Osteoblast (primary cell): ENCODE measurements at places on chromosomes 7 and 10. TPM values are rescaled to one million over a fixed set of nuclear protein-coding genes. Genes with fewer than 3 reads are reported as not detected.

GRCh38 chr10:29102233-29102632 lies 186.6 kb upstream of the LYZL1 start:
- DNase-seq, result no peak

DNA sequence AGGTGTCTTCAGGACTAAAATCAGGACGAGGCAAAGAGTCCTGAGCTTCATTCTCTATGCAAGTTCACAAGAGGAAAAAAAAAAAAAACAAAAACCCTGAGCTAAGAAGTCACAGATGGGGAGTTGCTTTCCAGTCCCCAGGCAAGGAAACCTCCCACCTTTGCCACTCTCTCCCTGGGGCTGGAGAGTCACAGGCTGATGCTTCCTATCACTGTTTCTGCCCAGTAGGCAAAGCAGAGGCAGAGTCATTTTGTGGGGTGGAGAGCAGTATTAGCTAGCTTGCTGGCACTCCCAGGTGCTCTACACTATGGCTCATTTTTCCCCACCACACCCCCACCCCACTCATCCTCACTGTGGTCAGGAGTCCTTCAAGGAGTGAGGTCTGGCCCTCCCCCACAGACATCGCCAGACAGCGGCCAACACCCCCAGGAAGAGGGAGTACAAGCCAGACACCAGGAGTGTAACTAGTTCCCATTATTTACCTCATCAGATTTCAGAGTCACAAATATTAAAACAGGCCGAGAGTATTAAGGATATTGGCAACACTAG lies 34.6 kb upstream of the UNC5B start:
- no peak for DNase-seq

CLCN1 gene
- under 0.01 TPM in 2 replicates for total RNA-seq

LIPF gene
- not detected in 2 replicates for total RNA-seq

- peak; percentile 58 for DNase-seq
These were observed 53.6 kb upstream of the AGR3 start for GRCh38 chr7:16935341-16935735.

GTF2I gene
- 143 and 153 TPM in 2 replicates for total RNA-seq

- DNase-seq, result no peak
These were observed 389.4 kb upstream of the AUTS2 start for GRCh38 chr7:69208848-69209247.

- DNase-seq, result no peak
These were observed 2.2 kb downstream of the MTG1 start for GRCh38 chr10:133396035-133396624.

ADAMTS14 gene
- total RNA-seq, result 2.4 and 2.9 TPM in 2 replicates

MSMB gene
- not detected in 2 replicates for total RNA-seq

DNA sequence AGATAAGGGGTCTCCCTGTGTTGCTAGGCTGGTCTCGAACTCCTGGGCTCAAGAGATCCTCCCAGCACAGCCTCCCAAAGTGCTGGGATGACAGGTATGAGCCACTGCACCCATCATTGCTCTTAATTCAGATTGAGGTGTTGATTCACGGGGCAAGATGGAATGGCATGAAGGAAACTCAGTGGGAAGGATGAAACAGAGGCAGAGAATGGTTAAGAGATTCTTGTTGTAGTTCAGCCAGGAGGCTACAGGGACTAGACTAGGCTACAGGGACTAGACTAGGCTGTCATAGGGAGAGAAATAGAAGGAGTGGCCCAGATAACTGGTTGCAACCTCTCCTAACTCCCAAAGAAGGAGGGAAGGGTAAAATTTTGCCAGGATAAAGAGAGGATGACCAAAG lies 48.0 kb downstream of the THNSL1 start:
- no peak for DNase-seq

PSD gene
- total RNA-seq, result 0.29 and 0.72 TPM in 2 replicates

- DNase-seq, result peak; percentile 75
These were observed 9.3 kb upstream of the UNCX start for GRCh38 chr7:1223196-1223981.

HKDC1 gene
- 0.29 and 2.9 TPM in 2 replicates for total RNA-seq

- DNase-seq, result no peak
These were observed 69.3 kb downstream of the OSBPL3 start for GRCh38 chr7:24910551-24911212.

GRCh38 chr7:79452032-79452494 lies 1.4 kb downstream of the MAGI2 start:
- DNase-seq, result peak; percentile 96

- DNase-seq, result peak; percentile 81
These were observed 5.3 kb downstream of the POLR2J start for GRCh38 chr7:102473271-102473991.

DNA sequence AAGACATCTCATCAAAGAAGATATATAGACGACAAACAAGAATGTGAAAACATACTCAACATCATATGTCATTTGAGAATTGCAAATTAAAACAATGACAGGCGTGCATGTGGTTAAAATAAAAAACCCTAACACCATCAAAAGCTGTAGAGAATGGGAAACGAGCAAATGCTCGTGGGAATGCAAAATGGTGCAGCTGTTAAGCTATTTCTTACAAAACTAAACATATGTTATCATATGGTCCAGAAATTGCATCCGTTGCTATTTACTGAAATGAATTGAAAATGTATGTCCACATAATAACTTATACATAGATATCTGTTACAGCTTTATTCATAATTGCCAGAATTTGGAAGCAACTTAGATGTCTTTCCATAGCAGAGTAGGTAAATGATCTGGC lies 574.4 kb downstream of the TNS3 start:
- no peak for DNase-seq

GRCh38 chr10:6385665-6386064 lies 182.9 kb downstream of the PFKFB3 start:
- DNase-seq, result no peak
